NB4 (cell line): ENCODE measurements at places on chromosomes 5 and 9.
A peak's percentile ranks its signal among the peaks of the same experiment; 100 is the strongest.

- DNase-seq: peak; percentile 47
Measured at GRCh38 chr9:121958530-121958929, 134.6 kb downstream of the TTLL11 start.

GRCh38 chr9:135034106-135034505 is 53.4 kb upstream of the OLFM1 start:
- no peak for DNase-seq

DNA sequence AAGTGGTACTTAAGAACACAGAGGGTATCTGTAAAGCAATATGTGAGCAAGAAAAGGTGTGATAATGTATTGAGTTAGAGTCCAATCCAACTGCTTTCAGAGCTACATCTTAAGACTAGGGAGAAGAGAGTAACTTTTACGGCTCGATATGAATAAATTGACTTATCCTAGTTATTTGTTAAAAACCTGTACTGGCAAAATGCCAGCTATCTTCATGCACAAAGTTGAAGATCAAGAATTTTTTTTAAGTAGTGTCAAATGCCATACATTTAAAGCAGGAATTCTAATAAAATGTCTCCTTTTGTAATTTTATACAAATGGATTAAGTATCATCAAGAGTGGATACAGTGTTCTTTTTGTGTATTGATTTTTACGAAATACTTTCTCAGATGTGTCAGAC is 305.2 kb downstream of the KIAA0825 start:
- DNase-seq: no peak

DNA sequence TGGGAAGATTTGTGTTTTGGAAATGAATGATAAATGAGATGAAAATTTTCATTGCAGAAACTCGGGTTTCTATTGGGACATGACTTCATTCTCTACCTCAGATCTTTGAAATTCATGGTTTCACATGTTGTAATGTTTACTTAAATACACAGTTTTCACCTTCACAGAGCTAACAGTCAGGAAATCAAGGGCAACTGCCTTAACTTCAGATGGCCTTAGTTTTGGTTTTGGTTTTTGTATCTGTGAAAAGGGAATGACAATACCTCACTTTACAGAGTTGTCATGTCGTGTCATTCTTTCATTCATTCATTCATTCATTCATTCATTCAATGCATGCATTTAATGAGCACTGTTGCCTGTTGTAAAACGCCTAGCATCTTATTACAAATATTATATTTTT is 41.9 kb downstream of the NIM1K start:
- no peak for DNase-seq

DNA sequence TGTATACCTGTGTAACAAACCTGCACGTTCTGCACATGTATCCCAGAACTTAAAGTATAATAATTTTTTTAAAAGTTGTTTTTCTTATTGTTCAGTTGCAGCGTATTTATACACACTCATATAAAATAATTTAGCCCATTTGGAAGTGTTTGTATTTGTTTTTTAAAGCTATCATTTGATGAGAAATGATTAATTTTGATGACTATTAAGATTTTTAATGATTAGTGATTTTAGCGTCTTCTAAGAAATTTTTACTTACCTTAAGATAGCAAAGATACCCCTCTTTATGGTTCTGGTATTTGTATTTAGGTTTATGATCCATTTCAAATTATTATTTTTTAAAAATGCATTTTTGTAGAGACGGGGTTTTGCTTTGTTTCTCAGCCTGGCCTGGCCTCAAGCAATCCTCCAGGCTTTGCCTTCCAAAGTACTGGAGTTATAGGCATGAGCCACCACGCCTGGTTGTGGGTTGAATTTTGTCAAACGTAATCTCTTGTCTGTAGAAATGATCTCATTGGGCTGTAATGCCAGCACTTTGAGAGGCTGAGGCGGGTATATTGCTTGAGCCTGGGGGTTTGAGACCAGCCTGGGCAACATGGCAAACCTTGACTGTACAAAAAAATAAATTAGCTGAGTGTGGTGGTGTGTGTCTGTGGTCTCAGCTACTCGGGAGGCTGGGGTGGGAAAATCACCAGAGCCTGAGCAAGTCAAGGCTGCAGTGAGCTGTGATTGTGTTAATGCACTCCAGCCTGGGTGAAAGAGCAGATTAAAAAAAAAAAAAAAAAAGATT is 26.9 kb downstream of the CSNK1G3 start:
- DNase-seq: no peak

DNA sequence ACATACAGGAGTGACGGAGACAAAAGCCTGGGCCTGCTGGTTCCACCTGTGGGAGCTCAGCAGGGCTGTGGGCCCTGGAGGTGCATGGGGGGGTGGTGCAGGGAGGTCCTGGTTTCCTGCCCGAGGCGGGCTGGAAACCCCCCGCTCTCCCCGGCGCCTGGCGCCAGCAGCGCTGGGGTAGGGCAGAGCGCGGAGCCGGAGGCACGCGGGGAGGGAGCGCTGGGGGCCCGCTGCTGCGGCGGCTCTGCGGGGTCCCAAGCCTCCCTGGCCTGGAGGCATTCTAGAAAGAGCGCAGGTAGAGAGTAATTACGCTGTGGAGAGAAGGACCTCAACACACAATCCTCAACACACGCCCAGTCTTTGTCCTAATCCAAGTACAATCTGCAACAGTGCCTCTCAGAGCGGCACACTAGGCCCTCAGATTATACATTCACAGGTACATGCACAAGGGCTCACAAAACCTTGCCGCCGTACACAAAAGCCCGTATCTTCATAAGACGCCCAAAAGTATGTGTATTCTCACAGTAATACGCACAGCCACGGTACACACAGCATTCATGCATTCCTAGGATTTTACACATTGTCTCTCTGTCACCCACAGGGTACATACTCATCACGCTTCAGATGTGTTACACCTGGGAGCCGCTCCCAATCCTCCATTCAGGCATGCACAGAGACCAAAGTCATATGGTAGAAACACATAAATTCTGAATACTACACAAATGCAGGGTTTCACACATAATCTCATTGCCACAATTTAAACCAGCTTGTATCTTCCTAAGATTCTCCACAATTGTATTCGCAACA is 2.1 kb upstream of the HAND1 start:
- no peak for DNase-seq

DNA sequence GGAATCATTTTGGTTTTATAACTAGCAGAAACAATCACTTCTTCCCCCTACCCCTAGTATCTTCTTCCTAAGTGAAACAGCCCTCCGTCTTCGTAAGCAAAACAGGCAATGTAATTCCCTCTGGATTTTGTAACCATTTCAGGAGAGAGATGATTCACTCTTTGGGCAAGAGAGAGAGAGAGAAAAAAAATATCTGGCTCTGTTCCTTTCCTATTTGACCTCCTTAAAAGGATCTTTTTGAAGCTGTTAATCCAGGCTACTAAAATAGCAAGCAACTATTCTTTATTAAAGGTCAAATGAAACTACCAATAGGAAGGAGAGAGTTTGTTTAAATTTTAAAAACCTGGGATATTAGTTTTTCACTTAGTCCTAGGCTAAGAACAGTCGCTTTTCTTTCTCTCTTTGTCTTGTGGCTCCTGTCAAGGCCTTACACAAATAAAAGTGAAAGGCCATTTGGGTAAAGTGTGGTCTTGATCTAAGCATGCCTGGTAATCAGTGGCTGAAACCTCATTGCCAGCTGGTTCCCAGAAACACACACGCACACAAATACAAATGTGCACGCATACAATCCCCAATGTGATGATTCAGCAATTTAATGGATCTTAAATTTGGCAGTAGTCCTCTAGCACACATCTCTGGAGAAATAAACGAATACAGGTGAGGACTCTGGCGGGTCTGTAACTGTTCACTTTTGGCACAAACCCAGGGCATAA is 70.2 kb downstream of the PRUNE2 start:
- no peak for DNase-seq

DNA sequence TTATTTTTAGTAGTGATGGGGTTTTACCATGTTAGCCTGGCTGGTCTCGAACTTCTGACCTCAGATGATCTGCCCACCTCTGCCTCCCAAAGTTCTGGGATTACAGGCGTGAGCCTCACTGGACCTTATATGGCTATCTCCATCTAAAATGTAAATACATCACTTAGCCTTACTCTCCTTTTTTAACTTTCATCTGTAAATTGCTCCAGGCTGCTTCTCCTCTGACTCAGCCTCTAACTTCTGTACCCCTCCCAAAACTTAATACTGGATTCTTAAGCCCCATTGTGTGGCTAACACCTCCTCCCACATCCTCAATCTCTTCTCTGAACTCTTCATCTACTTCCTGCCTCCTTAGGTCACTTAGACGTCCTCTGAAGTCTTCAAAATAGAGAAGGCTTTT is 4.0 kb downstream of the SNX30 start:
- DNase-seq: peak; percentile 16

GRCh38 chr5:138989720-138990119 is 114.6 kb upstream of the LRRTM2 start:
- no peak for DNase-seq

- DNase-seq: no peak
Measured at GRCh38 chr9:8424786-8425410, 625.3 kb upstream of the DMAC1 start.

DNA sequence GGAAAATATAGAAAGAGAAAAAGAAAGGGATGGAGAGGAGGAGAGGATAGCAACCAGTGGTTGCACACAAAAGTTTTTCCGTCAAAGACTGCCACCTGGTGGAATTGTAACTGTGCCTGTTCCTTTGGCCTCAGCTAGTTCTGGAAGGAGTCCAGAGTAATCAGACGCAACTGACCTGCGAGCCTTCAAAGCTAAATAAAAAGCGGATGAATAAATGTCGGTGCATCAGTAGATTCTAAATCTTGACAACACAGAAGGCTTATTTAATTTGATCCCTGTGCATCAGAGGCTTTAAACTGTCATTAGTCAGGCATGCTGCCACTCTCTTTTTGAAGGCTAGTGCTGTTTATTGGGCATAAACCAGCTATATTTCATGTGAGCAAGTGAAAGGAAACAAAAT is 132.9 kb upstream of the ACO1 start:
- DNase-seq: peak; percentile 84

- DNase-seq: no peak
Measured at GRCh38 chr9:31275419-31275818, 1109.0 kb upstream of the ACO1 start.

GRCh38 chr9:126962336-126962735 is 47.8 kb downstream of the RALGPS1 start:
- no peak for DNase-seq

- no peak for DNase-seq
Measured at GRCh38 chr9:106758911-106759310, 104.1 kb upstream of the ZNF462 start.

DNA sequence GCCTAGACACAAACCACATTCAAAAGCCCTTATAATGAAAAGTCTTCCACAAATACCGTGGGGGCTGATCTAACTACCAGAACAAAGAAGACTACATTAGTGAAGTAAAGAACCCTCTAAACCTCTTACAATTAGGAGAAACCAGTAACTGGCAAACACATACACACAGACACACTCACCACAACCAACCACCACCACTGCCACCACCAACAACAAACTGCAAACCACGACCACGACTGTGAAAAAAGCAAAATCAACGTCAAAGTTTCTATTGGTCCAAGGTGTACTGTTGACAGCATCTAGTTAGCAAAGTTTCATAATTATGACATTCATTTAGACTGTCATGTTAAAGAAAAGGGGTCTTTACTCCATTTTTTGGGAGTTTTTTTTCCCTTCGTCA is 2.7 kb downstream of the CDO1 start:
- no peak for DNase-seq

DNA sequence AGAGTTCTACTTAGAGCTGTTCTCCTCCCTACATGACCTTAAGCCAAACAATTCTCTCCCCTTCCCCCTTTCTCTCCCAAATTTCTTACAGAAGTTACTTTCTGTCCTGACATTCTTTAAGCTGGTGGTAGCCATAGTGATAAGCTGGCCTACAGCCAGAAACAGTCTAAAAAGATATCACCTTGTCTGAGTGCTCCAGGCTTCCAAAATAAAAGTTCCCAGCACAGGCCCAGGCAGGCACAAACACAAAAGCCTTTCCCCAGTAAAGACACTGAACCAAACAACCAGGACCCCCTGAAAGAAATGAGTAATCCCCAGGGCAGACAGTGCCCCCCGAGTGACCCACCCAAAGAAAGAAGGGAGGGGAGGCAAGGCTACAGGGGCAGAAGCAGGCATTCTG is 19.2 kb downstream of the SIL1 start:
- DNase-seq: no peak

GRCh38 chr5:120527251-120527650 is 63.2 kb downstream of the PRR16 start:
- DNase-seq: no peak

DNA sequence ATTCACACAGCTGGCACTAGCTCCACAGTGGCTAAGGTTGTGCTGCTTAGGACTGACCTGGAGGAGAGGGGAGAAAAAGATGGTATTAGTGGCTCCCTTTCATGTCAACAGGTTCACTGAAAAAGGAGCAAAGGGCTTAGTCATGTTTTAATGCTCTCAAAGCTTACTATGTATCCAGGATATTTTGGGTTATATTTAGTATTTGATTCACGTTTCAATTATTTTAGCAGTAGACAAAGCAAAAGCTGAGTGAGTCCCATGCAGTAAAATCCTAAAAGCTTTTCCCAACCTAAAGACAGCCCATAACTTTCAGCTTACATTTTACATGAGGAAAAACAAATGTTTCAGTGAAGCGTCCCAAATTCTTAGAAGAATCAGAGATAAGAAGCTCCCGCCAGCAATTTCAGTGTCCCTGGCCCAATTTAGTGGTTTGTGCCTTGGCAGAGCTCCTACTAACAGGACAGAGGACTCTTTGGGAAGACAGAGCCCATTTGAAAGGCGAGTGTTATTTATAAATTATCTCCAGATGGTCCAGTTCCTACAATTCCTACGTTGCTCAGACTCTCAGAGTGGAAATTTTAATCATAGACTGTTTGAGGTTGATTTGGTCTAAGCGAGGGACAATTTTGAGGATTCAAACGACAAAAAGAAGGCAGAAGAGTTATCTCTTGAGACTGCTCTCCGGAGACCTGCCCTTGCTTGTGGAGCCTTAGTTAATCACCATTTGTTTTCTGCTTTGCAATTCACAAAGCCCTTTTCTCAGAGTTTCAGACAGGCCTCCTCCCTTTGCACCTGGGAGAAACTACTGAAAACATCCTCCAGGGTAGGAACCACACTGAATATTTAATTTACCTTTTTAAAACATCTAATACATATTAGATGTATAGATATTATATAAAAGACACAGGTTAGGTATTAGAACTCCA is 225.0 kb upstream of the ANKRD55 start:
- DNase-seq: no peak

DNA sequence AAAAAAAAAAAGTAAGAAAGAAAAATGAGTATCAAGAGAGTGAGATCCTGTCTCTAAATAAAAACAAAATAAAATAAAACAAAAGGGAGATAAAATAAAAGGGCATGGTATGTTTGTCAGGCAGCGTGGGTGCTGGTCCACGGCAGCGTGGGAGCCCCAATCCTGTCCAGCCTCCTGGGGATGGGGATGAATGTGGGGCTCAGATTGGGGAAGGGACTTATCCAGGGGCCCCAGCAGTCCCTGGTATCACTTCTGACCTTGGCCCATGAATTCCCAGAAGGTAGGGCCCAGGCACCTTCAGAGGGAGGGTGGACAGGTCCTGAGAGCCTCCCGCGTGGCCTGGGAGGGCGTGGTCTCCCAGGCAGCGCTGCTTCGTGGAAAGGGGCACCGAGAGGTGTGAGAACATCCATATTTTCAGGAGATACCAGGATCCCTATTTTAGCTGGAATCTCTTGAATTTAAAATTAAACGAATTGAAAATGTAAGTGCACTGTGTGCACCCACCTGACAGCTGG is 71.2 kb downstream of the ZNF354C start:
- DNase-seq: no peak

- no peak for DNase-seq
Measured at GRCh38 chr5:154243736-154244135, 53.2 kb downstream of the GALNT10 start.
